Caco-2 (cell line): ENCODE measurements at places on chromosomes 1 and 21. TPM values are rescaled to one million over a fixed set of nuclear protein-coding genes. Genes with fewer than 3 reads are reported as not detected.

DNA sequence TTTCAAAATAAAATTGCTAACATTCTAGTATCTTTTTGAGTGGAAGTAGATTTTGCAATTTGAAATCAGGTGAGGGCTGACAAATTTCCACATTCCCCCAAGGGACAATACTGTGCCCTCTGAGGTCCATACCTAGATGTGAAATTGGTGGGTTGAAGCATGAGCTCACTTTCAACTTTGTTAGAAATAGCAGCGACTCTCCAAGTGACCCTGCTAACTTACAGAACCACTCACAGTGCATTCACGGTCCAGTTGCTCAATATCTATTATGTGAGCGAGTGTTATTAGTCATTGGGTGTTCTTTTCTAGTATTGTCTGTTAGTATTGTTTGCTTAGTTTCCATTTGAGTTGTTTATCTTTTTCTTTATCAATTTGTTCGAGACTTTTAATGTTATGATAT lies 53.6 kb upstream of the ASB17 start:
- H3K27ac ChIP-seq: no peak overlapping the region
- no peaks in the 10 kb centered on the region for H3K27me3 ChIP-seq
- H3K4me1 ChIP-seq: no peaks in the 10 kb centered on the region
- H3K4me3 ChIP-seq: no peak overlapping the region
- DNase-seq: no peak

Gene RAB42
- 2.5 and 2.9 TPM in 2 replicates for total RNA-seq

- no peaks in the 10 kb centered on the region for H3K27me3 ChIP-seq
- no peak for DNase-seq
- no peak overlapping the region for H3K27ac ChIP-seq
- H3K4me1 ChIP-seq: no peaks in the 10 kb centered on the region
- no peak overlapping the region for H3K4me3 ChIP-seq
- no peaks in the 10 kb centered on the region for H3K36me3 ChIP-seq
These were observed 71.0 kb upstream of the GNG4 start for GRCh38 chr1:235720544-235720943.

GRCh38 chr1:147723691-147724323 lies 36.6 kb downstream of the GJA5 start:
- peaks cover 26% of the 10 kb centered on the region for H3K4me1 ChIP-seq
- no peaks in the 10 kb centered on the region for H3K27me3 ChIP-seq
- H3K27ac ChIP-seq: no peak overlapping the region
